ENCODE measurements at places on chromosomes 11 and 22.

DNA sequence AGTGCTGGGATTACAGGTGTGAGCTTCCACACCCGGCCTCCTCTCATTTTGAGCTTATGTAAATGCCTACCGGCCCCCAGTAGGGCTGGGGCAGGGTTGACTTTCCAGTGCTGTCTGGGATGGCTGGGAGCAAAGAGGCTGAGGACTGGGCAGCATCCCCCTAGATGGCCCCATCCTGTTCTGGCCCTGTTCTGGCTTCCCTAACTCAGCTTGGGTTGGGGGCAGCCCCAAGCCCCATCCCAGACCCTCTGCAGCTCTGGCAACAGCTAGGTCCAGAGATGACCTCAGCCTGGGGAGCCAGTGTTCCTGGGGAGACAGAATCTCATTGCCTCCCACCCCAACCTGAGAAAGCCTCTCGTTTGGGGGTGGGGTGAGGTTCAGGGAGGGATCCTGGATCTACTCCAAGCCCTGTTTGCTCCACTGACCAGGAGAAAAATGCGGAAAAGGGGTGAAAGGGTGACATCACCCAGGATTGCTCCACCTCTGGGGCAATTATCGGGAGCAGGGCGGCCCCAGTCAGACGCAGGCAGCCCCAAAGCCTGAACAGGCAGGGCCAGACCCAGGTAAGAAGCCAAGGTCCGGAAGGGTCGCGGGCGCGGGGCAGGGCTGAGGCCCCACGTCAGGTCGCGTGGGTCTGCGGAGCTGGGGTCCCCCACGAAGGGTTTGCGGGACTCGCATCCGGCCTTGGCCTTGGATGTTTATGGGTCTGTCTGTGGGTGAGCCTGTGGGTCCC is at the start of gene PNPLA2:
PNPLA2 (plus strand) TSS at position 519 of the 733 bp plus-strand sequence. CDS start 805 bp downstream, outside the sequence.
- DNase-seq: no peak

DNA sequence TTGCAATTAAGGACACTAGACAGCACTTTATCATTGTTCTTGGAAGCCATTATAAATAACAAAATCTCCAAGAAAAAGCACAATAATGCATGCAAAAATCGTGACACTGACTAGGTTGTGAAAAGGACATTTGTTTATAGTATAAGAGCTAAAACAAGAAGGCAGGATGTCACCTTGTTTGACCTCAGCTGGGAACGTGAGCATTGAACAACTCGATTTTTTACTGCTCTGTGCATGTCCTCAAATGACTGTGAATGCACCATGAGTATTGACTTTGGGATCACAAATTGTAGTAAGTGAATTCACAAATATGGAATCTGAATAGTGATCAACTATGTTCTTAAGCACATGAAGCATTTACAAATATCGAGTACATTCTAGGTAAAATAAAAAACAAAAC is 35.3 kb upstream of the ARHGAP20 start:
- DNase-seq: no peak

- DNase-seq: no peak
Measured at GRCh38 chr11:117052196-117053149, 45.8 kb downstream of the SIK3 start.

GRCh38 chr11:121508449-121508848 is 55.7 kb upstream of the SORL1-AS1 start:
- no peak for DNase-seq

- no peak for DNase-seq
Measured at GRCh38 chr11:92601048-92601447, 368.4 kb upstream of the MTNR1B start.

DNA sequence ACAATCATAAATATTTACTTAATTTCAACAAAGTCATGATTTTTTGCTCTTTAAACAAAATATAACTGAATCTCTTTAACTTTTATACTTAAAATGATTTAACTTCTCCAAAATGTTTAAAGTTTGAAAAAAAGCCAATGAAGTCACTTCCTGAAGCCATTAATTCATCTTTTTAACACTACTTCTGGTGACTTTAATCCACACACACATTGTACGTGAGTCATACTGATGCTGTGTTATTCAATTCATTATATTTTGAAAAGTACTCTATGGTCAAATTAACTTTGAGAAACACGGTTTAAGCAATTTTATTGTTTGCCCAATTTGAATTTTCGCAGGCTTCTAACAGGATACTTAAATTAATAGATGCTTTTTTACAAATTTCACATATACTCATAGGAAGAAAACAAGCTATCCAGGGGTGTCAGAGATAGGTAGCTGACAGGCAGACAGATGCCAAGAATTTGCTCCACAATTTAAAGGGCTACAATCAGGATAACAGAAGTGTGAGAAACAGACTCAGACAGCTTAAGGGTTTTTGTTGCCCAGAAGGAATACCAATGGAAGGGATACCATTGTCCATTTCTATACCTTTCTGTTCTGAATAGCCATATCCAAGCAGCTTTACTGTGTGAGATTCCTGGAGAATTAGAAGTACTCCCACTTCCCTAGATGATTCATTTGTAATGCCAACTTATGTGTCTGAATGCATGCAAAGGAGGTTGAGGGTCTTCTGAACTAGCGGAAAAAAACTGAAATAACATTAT is 118.4 kb downstream of the RBFOX2 start:
- DNase-seq: no peak

DNA sequence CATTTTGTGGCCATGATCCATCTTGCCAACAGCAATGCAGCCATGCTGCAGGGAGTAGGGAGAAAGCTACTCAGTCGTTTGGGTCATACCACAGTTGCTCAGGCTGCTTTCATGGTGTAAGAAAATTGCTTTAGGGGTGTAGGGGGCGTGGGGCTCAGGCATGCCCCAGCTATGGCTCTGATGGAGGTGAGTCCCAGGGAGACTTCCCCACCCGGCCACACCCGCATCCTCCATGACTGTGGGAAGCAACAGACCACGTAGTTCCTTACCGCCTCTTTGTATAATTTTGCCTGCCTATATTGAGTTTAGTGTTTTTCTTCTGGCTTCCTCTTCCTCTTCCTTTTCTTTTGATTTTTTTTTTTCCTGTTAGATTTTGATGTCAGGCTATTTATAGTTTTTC is 58.8 kb downstream of the SPECC1L start:
- no peak for DNase-seq

GRCh38 chr22:35008213-35008612 is 57.7 kb upstream of the ISX start:
- no peak for DNase-seq

- no peak for DNase-seq
Measured at GRCh38 chr22:38733329-38733723, 22.5 kb downstream of the SUN2 start.

GRCh38 chr11:65569164-65569972 is 909 bp upstream of the ZNRD2 start:
- no peak for DNase-seq

DNA sequence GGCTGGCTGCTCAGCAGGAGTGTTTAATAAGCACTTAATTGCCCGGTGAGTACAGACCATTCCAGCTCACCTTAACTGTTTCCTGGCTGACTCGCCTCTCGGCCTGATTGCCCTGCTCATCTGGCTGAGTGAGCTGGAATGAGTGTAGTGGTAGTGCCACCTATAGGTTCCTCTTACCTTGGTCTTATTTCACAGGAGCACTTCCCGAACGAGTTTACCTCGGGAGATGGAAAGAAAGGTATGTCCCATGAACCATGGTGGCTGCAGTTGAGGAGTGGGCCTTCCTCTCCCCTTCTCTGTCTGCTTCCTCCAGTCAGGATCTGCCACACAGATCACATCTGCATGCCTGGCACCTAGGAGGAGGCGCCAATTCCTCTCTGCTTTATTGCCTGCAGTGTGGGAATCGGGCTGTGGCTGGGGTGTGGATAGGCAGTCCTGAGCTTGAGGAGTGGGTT is 26.7 kb downstream of the UPB1 start:
- DNase-seq: peak; percentile 48

- DNase-seq: no peak
Measured at GRCh38 chr11:134071306-134071705, 2.4 kb downstream of the JAM3 start.

DNA sequence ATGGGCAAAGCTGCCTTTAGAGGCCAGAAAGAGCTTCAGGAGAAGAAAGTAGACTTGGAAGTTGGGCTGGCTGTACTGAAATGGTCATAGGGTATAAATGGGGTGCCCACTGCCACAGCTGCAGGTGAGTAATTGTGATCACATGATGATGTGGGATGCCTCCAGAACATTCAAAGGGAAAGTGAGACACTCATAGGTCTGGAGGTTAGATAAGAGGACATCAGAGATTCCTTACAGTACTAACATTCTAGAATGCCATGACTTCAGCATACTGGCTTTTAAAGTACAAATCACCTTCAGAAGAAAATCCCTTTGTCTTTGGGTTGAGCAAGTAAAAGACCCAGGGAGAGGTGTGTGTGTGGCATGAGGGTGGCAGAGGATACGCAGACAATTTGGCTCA is 419.2 kb downstream of the TENM4 start:
- no peak for DNase-seq

- no peak for DNase-seq
Measured at GRCh38 chr11:76391021-76391420, 9.9 kb downstream of the GVQW3 start.

DNA sequence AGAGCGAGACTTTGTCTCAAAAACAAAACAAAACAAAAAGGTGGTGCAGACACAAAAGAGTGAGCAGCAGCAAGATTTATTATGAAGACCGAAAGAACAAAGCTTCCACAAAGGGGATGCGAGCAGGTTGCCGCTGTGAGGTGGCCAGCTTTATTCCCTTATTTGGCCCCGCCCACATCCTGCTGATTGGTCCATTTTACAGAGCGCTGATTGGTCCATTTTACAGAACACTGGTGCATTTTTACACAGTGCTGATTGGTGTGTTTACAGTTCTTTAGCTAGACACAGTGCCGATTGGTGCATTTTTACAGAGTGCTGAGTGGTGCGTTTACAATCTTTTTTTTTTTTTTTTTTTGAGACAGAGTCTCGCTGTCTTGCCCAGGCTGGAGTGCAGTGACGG is 77.4 kb downstream of the CECR2 start:
- DNase-seq: no peak

DNA sequence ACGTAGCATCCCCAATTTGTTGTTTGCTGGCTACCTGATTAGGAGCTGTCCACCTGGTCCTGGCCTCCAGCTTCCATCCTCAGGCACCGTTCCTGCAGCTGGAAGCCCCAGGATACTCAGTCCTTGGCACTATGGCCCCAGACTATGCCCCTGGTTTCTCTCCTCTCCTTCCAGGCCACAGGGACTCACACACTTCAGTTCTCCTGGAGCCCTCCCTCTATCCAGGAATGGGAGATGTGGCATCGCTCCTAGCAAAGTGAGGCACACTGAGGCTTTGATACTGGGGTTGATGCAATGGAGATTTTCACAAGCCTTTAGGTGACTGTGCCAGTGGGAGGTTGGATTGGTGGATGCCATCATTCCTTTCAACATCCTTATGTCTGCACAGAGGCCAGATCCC is 142.8 kb upstream of the B3GAT1 start:
- DNase-seq: no peak

- no peak for DNase-seq
Measured at GRCh38 chr22:26767351-26768155, 110.2 kb downstream of the MIAT start.

DNA sequence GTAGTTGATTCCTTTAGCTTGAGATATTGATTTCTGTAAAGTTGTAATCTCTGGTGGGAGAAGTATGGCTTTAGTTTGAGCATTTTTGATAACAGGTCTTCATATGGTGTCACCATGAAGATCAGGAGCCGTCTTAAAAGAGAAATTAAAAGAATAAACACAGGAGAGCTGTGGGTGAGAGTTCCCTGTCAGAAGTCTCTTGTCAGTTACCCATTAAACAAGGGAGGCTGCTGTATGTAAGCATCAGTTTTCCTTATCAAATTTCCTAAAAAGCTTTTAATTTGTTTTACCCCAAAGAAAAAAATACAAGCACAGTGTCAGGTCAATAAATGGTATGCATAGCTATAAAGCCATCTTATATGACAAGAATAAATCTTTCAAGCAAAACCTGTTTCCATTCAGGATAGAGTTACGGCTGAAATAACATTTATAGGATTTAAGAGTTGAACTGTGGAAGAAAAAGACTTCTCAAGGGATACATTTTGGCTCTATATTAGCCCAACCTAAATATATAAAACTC is 767.5 kb downstream of the JRKL start:
- DNase-seq: no peak

GRCh38 chr22:39785232-39785631 is 108.3 kb downstream of the ENTHD1 start:
- DNase-seq: no peak

- DNase-seq: no peak
Measured at GRCh38 chr11:2249189-2249916, 21.0 kb downstream of the ASCL2 start.

- no peak for DNase-seq
Measured at GRCh38 chr11:115488945-115489344, 15.3 kb downstream of the CADM1 start.

GRCh38 chr11:2869134-2869526 is 16.4 kb downstream of the CDKN1C start:
- DNase-seq: peak; percentile 90

- DNase-seq: peak; percentile 74
Measured at GRCh38 chr22:39457198-39457555, 365 bp downstream of the MGAT3 start.

GRCh38 chr11:73752216-73752867 is 8.5 kb downstream of the RAB6A start:
- no peak for DNase-seq

DNA sequence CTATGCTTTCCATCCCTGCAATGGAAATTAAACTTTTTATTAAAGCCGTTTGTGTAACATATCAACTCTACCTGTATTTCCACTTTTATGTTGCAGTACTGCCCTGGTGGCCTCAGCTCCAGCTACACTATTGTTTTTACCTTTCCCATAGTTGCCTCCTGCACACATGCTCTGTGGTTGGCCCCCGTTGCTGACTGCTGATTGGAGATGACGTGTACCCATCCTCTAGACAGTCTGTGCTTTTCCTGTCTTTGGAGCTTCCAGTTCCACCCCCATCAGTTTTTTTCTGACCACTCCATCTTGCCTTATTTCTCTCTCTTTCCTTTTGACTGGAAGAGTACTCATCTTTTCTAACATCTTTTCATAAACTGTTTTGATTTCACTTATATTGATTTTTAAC is 123.8 kb downstream of the TEAD1 start:
- no peak for DNase-seq

DNA sequence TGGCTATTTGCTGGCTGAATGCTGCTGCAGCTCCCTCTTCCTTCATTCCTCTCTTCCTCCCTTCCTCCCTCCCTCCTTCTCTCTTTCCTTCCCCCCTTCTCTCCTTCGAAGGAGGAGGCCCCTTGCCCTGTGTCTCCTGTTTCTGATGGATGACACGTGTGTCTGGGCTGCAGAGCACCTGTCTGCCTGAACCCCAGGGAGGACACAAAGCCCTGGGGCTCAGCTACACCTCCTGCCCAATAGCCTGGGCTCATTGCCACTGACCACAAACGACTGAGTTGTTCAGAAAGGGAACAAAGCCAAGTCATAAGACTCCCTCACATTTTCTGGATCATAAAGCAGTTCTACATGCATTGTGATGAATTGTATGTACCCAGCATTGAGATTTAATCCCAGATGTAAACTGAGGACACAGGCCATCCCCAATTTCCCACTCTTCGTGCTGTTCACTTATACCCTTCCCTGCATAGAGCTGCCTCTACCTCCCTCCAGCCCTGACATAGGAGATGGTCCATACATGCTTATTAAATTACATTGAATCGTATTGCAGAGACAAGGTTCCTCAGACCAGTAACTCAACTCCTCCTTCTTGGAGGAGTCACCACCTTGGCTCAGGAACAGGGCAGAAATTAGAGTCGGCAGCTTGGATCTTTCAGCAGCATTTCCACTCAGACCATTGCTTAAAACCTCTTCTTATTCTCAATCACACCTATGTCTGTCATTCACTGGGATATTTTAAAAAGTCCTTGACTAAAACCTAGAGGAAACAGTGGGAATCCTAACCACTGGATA is 1.2 kb downstream of the CSRP3 start:
- DNase-seq: no peak

Data from frontal cortex (tissue), 4 donors.